ENCODE measurements at places on chromosomes 3 and 15. TPM values are rescaled to one million over a fixed set of nuclear protein-coding genes. Genes with fewer than 3 reads are reported as not detected.
A peak's percentile ranks its signal among the peaks of the same experiment; 100 is the strongest.

The SLCO2A1 gene
- total RNA-seq, result not detected

The EXD1 gene
- total RNA-seq, result not detected

The MASP1 gene
- not detected for total RNA-seq

The EFCC1 gene
- total RNA-seq, result 0.12 TPM

The SNUPN gene
- 33.4 TPM for total RNA-seq

GRCh38 chr15:60546744-60547143 is 67.8 kb upstream of the ICE2 start:
- peak; percentile 63 for DNase-seq

DNA sequence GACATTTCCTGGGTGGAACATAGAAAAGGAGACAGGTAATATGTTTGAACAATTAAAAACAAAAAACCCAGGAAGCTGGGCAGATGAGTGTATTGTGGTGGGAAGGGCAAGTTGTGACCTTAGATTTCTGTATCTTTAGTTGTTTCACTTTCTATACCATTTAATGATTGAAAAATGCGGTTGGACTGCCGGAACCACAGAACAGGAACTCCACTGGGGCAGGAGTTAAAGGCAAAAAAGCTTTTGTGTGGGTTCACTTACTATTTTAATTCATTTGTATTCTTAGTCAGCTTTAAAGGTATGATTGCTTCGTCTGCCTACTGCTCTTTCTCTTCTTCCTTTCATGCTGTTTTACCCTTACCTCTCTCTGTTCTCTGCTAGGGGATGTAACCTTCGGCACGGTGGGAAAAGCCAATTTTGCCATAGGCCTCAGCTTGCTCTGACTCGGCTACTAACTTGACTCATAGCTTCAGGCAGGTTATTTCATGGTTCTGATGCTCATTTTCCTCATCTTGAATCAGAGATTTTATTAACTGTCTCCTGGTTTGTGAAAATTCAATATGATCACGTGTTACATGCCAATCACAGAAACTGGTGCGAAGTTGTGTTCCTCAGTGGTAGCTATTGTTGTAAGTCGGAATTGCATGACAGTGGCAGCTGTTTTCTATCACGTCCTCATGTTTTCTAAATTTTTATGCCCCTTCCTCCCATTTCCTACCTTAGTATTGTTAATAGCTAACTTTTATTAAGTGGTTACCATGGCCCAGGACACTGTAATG is 1.6 kb upstream of the MCTP2 start:
- DNase-seq, result peak; percentile 74

DNA sequence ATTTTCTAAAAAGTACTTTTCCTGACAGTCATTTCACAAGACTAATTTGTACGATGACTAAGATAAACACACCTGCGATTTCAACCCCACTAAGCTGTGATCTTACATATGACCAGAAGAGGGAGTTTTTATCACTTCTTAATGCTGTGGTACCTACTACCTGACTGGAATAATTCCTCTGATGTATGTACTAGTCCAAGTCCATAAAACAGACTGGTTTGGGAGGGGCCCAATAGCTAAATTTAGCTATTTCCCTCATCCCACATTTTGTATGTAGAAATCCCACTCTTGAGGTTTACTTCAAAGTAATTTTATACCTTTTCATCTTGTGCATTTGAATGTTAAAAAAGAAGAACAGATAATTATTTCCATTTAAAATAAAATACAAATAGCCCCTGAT is 49.7 kb upstream of the SCAANT1 start:
- no peak for DNase-seq

DNA sequence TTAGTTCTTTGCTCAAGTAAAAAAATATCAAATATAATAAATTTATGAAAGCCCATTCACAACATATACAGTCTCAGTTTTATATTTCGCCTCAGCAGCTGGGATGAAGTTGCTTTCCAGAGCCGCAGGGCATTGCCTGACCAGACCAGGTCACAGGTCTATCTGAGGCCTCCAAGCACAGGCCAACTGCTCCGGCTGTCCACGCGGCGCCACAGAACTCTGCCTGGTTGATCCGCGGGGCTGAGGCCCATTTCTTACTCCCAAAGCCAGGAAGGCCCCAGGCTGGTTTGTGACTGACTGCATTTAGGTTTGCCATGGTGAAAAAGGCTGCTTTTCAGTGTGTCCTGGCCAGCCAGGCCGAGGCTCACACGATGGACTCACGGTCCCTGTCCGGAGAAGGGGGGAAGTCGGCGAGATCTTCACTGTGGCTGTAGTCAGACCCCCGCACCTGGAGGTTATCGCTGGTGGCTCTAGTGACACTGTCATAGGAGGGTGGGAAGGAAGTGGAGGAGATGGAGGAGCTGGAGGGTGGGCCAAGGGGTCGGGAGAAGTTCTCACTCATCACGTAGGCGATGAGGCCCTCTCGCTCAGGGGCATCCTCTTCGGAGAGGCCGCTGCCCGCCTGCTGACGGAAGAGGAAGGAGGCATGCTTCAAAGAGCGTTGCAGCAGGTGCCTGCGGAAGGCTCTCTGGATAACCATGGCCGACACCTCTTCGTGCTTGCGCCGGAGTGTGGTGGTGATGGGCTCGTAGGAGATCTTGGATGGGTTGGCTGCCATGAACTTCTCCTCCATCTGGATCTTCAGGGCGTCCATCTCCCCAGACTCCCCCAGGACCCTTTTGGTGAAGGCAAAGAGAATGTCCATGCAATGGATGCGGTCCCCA is 54.1 kb downstream of the EXOG start:
- peak; percentile 4 for DNase-seq

GRCh38 chr15:66876731-66877476 is 174.9 kb downstream of the SMAD6 start:
- no peak for DNase-seq

GRCh38 chr3:15899388-15899787 is 101.6 kb upstream of the ANKRD28 start:
- no peak for DNase-seq

DNA sequence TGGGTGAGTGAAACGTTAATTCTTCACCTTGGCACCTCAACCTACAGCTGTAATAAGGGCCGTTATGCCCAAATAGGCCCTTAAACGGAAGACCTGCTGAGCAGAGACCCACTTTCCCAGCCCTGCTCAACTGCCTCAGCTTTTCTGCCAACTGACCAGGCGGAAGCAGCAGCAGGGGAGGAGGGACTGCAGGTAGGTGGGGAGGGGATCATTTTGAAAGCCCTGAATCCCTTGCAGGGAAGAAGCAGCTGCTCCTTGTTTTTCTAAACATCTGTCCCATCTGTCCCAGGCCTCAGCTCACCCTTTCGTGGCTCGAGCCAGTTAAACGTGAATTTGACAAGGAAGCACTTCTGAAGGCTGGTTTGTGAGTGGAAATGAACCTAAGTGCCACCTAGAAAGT is 978 bp upstream of the CMC1 start:
- DNase-seq, result no peak

DNA sequence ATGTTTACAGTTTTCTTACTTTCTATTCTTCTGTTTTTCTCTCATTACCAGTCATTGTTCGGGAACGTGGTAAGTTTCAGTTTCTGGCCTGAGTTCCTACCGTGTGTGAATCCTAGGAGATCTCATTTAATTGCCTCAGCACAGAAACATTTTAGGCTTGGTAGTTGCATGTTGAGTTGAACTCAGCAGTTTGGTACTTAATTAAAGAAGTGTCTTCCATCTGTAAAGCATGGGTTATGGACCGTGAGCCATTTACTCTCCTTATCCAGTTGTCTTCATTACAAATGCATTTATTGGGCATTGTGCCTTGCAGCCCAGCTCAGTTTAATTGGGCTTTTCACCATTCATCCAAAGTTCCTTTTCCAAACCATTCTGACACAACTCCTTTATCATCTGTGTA is 142.1 kb upstream of the CHRM5 start:
- no peak for DNase-seq

DNA sequence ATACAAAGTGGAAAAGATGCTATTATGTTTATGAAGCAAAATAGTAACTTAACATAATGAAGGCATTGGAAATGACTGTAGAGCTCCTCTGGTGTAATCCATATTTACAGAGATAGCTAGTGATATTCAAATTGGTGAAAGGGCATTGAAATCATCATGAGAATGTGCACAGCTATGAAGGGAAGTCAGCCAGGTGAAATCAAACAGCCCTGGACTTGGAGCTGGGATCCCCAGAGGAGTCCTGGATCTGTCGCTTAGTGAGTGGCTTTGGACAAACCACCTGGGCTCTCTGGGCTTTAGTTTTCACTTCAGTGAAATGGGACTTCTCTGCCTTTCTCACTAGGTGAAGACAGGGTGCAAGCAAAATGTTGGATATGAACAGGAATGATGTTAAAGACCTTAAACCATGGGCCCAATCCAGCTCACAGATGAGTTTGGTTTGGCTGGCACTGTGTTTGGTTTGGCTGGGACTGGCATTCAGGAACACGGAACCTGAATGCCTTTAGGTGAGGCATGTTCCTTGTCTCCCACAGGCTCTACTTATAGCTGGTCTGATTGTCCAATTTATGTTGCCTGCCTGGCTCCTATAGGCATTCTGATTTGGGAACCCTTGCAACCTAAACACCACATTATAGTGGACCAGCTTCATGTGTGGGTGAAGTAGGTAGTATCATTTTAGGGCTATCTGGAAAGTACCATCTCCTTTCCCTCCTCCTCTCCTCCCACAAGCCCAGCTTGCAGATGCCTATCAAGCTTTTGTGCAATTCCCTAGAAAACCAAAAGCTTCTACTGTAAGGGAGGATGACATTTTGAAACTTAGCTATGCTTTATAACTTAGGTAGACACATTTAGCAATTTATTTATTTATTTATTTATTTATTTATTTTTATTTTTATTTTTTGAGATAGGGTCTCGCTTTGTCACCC is 110.6 kb upstream of the TNFAIP8L3 start:
- no peak for DNase-seq

DNA sequence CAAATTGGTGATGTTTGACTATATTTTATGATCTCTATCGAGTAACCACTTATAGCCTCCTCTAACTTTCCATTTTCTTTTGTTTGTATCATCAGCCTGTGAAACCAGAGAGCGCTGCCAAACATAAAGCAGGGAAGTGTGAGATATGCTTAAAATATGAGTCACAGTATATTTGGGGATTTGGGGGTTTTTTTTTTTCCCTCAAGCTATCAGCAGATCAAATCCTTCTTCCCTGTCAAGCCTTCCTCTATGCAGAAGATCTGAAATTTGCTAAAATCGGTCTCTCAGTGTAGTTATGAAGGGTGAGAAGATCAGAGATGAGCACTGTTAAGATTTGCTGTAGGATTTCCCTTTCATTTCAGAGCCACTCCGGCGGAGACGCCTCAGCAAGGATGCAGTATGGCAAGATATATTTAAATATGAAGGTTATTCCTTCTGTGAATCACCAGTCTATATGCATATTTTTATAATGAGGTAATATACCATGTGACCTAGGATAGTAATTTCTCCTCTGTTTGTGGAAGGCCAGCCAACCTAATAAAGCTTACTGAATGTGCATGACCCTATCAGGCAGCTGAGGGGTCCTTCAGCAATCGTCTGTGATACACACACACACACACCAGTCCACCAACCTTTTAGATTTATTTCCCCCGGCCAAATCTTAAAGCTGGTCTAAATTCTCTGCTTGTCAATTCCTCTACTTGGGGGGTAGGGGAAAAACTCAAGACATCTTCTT is 474.1 kb downstream of the FOXP1 start:
- DNase-seq, result no peak

Data from activated CD4-positive, alpha-beta memory T cell treated with anti-CD3 and anti-CD28 coated beads for 36 hours (primary cell).